Left renal cortex interstitium (tissue), 4 donors: ENCODE measurements at places on chromosomes 5 and 9. TPM values are rescaled to one million over a fixed set of nuclear protein-coding genes. Genes with fewer than 3 reads are reported as not detected.

GRCh38 chr5:107564931-107565372 lies 105.8 kb downstream of the EFNA5 start:
- DNase-seq: no peak

GRCh38 chr5:40551496-40552491 lies 127.9 kb upstream of the PTGER4 start:
- DNase-seq: no peak

Gene FCN2
- polyA plus RNA-seq: not detected

GRCh38 chr9:127927988-127928675 lies 2.4 kb downstream of the PIP5KL1 start:
- no peak for DNase-seq

- DNase-seq: no peak
Observed at GRCh38 chr9:105713260-105714019, 19.1 kb downstream of the TMEM38B start.

GRCh38 chr9:12813533-12813932 lies 38.7 kb downstream of the LURAP1L start:
- DNase-seq: no peak

GRCh38 chr5:155871623-155872022 lies 455.3 kb upstream of the SGCD start:
- no peak for DNase-seq

Gene SUSD3
- 10.3 TPM for polyA plus RNA-seq

GRCh38 chr9:81581986-81582385 lies 107.4 kb downstream of the TLE1 start:
- no peak for DNase-seq

- DNase-seq: no peak
Observed at GRCh38 chr5:171688696-171689495, 96.7 kb upstream of the SMIM23 start.

Gene ACER2
- 10.9 TPM for polyA plus RNA-seq

DNA sequence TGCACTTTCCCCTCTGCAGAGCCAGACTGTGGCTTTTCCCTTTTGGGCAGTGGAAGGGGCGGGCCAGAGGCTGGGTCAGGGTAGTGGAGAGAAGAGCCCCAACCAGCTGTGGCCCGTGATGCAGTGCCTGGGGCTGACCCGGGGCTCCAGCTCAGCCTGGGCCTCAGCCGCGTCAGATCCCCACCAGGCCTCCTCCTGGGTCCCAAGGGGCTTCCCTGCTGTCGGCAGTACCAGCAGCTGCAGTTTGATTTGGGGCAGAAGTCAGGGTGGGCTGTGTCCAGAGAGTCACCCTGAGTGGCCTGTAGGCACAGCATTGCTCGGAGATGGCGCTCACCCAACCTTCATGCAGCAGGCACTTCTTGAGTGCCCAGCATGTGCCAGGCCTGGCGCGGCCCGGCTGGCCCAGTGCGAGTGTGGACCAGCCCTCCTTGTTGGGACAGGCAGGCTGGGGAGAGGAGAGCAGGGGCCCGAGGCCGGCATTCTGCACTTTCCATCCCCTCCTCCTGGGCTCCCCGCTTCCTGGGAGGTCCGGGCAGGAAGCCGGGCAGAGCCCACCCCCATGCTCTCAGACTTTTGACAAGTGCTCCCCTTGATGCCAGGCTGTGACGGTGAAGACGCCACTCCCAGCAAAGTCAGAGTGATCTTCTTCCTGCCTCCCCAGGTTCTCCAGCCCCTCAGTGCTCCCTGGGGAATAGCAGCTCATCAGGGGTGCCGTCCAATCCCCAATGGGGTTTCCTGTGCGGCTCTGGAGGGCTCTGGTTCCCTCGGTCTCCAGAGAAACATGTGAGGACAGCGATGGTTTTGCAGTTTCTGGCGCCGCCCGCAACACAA lies 88.3 kb upstream of the COL5A1 start:
- DNase-seq: no peak
